ENCODE measurements at places on chromosomes 2 and 18.

GRCh38 chr2:20157193-20157891 lies 67.6 kb downstream of the SDC1 start:
- DNase-seq = no peak

DNA sequence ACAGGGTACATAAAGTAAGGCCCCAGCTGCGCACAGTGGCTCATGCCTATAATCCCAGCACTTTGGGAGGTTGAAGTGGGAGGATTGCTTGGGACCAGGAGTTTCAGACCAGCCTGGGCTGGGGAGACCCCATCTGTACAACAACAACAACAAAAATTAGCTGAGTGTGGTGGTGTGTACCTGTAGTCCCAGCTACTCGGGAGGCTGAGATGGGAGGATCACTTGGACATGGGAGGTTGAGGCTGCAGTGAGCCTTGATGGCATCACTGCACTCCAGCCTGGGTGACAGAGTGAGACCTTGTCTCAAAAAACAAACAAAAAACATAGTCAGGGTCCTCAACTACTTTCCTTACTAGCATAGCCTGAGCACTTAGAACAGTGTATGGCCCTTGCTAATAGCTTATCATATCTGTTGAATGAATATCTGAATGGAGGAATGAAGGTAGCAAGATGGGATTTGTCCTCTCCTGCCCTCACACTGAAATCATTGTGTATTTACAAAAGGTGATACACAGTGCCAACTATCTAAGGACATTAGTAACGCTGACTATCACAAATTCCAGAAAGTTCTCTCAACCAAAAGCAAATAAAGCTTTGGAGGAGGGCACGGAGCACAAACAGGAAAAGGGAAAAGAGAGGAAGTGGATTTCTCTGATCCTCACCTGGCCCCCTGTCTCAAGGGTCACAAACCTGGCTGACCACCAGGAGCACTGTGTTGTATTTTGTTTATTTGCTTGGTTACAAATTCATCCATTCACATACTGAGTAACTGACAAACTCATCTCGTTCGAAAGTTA lies 38.1 kb downstream of the L3MBTL4 start:
- DNase-seq = no peak

- DNase-seq = no peak
Measured at GRCh38 chr2:99088017-99088416, 53.5 kb upstream of the C2orf15 start.

- no peak for DNase-seq
Measured at GRCh38 chr2:118643294-118643693, 204.2 kb downstream of the EN1 start.

- no peak for DNase-seq
Measured at GRCh38 chr2:222102575-222103349, 196.0 kb downstream of the PAX3 start.

Data from gastrocnemius medialis (tissue), 4 donors.